ENCODE measurements at places on chromosomes 4 and X.
A peak's percentile ranks its signal among the peaks of the same experiment; 100 is the strongest.

DNA sequence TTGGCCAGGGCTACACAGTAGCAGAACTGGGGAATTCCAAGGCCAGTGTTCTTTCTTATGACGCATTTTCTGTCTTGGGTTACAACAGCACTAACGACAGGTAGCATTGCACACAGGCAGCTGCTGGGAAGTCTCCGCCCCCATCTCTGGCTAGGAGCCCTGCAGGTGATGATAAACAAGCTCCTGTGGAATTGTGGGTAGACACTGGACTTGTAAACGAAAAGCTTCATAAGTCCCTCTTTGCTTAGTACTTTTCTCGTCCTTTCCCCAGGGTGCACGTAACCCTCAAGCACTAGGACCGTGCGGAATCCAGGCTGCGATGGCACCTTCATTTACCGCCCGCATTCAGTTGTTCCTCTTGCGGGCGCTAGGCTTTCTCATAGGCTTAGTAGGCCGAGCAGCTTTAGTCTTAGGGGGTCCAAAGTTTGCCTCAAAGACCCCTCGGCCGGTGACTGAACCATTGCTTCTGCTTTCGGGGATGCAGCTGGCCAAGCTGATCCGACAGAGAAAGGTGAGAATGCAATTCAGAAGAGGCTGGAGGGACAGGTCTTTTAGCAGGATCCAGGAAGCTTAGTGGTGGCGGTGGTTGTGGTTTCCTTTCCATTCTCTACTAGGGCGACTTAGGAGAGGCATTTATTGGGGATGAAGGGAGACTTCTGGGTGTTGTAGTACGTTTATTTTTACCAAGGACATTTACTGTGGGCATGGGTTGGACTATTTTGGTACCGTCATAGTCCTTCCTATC, at the start of gene FAAH2:
Gene FAAH2 (plus strand): TSS at position 200 of the 745 bp plus-strand sequence. CDS start 120 bp downstream, at position 320.
- peak; percentile 57 for DNase-seq

DNA sequence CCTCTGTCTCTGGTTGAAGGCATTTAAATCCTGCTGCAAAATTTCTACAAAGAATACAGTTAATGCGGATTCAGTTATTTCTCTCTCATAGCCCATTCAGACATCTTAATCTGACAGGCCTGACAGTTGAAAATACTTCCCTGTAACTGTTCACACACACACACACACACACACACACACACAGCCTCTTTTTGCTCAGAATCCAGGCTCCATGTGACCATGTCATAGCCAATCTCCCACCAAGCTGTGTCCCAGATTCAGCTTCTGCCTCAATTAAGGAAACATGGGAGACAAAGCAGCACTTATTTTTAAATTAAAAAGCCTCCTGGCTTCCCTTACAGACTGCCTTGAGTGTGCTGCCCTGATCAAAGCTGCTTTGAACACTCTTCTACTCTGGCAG, 49.3 kb upstream of the EFHC2 start:
- DNase-seq, result no peak

GRCh38 chr4:153269218-153269990, 65.2 kb downstream of the TRIM2 start:
- no peak for DNase-seq

- no peak for DNase-seq
Measured at GRCh38 chr4:117996891-117997290, 37.4 kb upstream of the NDST3 start.

DNA sequence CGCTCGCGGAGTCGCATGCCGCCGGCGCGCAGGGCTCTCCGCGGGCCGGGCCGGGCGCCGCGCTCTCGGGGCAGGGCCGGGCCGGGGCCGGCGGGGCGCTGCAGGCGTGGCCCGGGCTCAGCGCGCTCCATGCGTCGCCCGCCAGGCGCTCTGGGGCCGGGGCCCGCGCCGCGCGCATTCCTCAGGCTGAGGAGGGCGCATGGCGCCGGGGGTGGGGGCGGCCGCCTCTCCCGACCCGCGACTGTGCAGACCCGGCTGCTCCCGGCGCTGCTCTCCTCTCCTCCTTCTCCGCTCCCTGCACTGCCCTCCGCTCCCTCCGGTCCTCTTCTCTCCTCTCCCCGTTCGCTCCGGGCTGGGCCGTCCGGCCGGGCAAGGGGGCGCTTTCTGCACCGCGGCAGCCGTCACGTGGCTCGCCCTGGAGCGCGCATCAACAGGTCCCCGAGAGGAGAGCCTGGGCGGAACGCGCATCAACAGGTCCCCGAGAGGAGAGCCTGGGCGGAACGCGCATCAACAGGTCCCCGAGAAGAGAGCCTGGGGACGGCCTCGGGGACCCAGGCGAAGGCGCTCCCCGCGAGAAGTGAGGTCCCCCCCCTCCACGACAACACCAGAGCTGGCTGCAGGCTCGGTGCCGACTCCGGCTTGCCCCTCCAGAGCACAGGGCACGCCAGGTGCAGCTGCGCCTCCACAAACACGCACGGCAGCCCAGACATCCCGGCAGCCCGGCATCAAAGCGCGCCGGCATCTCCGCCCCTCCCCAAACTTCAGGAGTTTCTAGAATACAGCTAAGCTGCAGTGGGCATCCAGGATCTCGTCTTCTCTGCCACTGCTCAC, 12.9 kb downstream of the PPP2R3B start:
- peak; percentile 34 for DNase-seq

DNA sequence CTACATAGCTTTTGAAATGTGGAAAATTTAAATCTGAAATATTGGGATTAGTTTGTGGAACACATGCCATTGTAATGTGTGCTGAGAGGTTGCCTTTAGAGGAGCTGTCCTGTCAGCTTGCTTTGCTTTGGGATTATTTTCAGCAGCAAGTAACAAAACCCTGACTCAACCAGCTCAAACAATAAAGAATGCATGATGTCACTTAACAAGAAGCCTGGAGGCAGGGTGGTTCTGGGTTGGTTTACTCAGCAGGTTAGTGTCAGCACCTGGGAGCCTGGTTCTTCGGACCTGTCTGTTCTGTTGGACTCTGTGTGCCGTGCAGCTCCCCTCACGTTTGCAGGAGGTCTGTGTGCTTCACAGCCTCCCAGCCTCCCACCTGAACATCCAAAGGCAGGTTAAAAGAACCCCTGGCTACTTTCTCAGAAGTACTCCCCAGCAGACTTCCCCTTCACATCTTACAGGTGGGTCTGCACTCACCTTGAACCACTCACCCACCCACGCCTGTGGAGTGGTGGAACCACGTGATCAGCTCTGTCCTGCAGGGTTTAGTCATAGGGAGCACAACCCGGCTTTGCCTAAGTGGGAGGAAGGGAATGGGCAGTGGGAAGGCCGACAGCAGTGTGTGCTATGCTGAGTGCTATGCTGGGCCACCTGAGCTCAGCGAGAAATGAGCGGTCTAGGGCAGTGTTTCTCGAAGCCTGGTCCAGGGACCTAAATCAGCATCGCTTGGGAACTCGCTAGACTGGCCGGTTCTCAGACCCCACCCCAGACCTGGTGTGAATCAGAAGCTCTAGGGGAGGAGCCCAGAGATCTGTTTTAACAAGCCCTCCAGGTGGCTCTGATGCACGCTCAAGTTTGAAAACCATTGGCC, 20.4 kb downstream of the TMEM131L start:
- peak; percentile 42 for DNase-seq

DNA sequence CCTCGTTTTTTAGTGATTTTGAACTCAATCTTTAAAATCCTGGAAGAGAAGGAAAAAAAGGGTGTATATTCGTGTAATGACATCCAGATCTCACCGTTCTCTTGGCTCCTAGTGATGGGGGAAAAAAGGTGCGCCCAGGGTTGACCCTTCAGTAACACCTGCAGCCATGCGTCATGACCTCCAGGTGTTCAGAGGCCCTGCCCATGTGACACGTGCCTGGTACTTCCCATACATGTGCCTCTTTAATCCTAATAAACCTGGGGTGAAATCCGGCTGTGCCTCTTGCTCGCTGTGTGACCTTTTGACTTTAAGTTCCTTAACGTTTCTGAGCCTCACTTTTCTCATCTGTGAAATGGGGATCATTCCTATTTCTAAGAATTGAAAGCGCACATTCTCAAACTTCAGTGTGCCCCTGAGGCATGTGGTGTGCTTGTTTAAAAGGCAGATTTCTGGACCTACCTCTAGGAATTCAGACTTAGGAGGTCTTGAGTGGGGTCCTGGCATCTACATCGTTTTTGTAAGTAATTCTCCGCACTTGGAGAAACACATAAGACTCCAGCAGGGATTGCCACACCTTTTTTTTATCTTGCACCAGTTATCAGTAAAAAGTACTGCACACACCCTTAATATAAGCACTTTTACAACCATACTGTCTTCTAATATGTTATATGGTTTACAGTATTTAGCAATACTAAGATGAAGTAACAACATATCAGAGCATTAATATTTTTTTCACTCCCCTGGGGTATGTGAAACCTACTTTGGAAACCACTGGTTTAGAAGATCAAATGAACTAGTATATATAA, 90.1 kb downstream of the RELL1 start:
- DNase-seq, result no peak

DNA sequence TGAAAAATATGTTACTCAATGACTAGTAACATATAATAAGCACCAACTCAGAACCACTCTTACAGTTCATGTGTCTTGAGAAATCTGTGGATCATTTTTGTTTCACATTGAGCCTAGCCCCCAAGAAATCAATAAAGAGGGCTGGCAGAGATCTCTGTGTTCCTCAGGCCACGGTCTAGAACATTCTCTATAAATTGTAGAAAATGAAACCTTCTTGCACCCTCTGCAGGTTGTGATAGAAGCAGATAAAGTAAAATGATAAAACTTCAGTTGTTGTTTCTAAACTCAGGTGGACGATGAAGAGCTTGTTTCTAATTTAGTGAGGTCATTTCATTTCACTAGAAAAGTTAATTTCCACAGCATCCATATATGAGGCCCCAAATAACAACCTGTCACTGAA, 182.7 kb downstream of the KIT start:
- no peak for DNase-seq

DNA sequence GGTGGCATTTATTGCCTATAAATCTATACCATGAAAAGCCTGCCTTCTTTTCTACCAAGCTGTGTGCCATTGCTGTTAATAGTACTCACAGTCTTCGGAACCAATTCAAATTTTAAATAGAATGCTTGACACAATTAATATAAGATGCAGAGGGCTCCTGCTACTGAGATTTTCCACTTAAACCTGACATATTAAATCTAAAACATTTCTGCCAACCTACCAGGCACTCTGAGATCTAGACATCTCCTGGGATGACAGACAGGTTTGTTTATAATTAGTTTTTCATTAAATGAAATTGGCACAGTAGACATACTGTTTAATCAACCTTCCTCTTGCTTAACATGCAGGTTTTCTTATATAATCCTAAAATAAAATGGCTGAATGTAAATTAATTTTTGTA, 117.3 kb upstream of the CBR4 start:
- DNase-seq, result no peak

DNA sequence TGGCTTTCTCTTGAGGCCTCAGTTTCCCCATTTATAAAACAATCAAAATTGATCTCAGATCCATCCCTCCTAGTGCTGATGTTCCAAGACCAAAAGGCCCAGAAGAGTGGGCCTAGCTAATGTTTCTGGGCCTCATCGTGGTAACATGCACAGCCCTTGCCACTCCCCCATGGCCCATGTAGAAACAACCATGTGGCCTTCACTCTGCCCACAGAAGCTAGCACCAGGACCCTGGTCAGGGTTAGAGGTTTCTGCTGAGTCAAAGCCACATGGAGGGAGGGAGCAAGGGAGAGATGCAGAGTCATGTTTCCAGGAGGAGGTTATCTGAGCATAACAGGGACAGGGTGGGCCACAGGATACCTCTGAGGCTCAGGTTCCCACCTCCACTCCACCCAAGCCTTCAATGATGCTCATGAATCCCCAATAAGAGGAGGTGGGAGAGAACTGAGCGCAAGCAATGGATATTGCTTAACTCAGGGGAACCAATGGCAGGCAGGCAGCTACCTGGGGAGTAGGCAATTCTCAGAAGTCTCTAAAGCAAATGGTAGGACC, 16.9 kb downstream of the OTUD5 start:
- DNase-seq, result no peak

DNA sequence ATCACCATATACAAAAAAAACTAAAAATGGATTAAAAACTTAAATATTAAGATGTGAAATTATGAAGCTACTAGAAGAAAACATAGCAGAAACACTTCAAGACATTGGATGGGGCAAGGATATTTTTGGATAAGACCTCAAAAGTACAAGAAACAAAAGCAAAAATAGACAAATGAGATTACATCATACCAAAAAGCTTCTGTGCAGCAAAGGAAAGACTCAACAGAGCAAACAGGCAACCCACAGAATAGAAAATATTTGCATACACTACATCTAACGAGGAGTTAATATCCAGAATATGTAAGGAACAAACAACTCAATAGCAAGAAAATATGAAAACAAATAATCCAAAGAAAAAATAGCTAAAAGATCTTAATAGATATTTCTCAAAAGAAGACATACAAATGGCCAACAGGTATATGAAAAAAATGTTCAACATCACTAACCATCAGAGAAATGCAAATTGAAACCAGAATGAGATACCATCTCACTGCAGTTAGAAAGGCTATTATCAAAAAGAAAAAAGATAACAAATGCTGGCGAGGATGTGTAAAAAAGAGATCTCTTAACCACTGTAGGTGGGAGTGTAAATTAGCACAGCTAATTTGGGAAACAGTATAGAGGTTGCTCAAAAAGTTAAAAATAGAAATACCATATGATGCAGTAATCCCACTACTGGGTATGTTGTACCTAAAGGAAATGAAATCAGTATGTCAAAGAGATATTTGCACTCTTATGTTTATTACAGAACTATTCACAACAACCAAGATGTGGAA, 17.8 kb upstream of the LRCH2 start:
- no peak for DNase-seq

DNA sequence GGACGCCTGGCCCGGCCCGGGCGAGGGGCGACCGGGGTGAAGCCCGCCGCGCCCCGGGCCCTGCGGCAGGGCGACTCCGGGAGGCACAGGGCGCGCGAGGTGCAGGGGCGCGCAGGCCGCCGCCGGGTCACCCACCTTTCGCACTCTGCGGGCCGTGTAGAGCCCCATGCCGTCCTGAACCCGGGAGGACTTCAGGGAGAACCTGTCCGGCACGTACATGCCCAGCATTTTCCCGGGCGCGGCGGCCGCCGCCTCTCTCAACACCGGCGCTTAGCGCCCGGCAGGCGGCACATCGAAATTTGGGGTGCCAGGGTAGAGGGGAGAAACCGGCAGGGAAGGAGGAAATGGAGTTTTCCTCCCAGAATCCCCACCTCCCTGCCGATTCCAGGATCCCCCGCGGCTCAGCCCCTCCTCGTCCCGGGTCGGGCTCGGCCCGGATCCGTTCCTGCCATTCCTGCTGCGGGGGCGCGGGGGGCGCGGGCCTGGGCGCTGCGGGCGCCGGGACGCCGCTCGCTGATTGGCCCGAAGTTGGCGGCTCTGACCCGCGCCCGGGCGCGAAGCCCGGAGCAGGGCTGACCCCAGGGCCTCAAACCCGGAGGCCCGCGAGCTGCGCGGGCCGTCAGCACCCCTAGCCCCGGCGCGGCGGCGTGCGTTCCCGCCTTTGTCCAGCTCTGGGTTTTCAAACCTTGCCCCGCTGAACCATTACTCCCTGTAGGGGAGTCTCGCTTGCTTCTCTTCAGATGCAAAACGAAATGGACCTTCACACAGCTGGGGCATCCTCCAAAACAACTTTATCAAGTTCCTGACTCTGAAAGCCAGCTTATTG, at the start of gene PRDM5:
Gene PRDM5 (minus strand): TSS at position 346 of the 826 bp plus-strand sequence. CDS start 118 bp downstream, at position 228.
- peak; percentile 16 for DNase-seq

DNA sequence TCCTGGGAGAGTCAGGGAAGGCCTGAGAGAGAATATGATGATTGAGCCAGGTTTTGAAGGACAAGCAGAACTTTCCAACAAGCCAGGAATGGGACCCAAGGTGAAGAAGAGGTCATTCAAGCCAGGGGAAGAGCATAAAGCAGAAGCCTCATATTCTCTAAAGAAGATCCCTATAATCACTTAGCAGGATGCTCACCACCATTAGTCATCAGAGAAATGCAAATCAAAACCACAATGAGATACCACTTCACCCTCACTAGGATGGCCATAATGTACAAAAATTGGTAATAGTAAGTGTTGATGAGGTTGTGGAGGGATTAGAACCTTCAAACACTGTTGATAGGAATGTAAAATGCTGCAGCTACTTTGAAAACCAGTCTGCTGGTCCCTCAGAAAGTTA, 20.5 kb upstream of the SUPT20HL1 start:
- no peak for DNase-seq

Data from stimulated activated CD4-positive, alpha-beta T cell treated with anti-CD3 and anti-CD28 coated beads, Interleukin-4, amount 100 ng/mL, for 24 hours (primary cell).